ENCODE measurements at places on chromosomes 12 and 14.

DNA sequence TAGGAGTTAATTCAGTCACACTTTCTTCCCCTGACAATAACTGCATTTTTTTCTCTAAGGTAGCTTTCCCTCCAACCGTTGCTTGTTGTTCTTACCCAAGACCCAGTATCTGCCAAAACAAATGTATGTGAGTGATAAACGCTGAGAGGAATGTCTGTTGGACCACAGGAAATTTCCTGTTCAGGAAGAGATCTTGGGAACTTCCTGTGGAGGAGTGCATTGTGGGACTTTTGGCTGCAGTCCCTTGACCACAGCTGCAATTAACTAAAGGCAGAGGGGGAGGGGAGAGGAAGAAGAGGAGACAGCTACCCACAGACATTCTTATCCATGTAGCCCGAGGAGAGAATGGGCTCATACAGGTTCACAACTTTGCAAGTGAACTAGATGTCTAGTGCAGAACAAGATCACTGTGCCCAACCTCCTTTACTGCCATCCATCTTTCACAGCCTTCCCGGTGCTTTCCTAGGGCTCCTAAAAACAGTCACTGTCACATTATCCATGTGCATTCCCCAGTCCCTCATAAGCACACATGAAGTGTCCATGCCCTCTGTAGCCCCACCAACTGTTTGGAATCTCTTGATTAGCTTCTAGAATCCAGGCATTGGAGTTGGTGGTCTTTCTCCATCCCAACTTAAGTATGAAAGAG is 149.5 kb downstream of the ETV6 start:
- no peak for DNase-seq

- DNase-seq = no peak
These were observed 1.4 kb downstream of the CALCOCO1 start for GRCh38 chr12:53725824-53726223.

- DNase-seq = no peak
These were observed 547 bp upstream of the OR4K15 start for GRCh38 chr14:19974844-19975243.

GRCh38 chr14:29558516-29558915 is 369.1 kb downstream of the PRKD1 start:
- no peak for DNase-seq

DNA sequence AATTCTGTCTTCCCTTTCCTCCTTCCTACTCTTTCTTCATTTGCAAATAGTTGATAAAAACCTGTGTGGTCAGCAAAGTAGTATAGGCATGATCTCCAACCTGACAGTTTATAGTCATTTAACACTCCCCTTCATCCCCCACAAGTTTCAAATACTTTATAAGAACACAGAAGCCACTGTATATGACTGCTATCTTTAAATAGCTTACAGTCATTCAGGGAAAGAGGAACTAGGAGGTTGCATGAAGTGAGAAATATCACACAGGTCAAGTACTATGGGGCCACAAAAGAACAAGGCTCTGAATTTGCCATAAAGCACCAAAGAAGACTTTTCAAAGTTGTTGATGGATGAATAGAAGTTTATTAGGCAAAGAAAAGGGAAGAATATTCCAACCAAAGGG is 431.3 kb downstream of the NPAS3 start:
- DNase-seq = no peak

- DNase-seq = no peak
These were observed 5.7 kb downstream of the KRT73 start for GRCh38 chr12:52612431-52613383.

DNA sequence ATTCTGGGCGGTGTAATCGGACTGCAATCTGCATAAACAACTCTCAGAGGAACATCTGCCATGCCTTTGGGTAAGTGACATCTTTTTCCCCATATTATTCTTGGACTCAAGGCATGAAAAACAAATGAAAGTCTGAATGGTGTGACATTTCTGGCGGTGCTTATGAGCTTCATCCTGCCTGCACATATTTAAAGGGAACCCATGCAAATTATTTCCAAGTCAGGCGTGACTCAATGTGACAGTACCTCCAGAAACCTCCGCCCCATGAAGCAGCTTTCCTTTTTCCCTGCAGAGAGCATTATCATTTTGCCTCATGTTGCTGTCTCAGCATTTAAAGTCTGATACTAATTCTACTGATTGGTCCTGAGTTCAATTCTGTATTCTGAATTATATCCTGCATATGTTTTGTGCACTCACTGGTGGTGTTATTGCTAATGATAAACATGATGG is 585.4 kb downstream of the SNAPC1 start:
- DNase-seq = no peak

DNA sequence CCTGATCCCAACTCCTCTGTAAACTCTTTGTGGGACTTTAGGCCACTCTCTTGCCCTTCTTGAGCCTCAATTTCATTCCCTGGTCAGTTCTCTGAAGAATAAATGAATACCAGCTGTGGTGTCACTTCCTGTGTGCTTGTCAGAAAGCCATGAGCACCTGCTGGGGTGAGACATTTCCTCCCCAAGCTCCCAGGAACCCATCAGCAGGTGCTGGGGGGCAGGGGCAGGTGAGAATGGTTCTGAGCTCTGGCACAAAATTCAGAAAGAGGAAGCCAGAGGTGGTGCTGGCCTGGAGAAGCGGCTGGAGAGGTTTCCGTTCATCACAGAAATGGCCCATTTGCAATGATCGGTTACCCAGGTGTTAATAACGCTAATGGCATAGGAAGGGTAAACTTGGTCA is 14.9 kb downstream of the LHX5 start:
- DNase-seq = no peak

- DNase-seq = no peak
These were observed 32.3 kb upstream of the RAD51AP1 start for GRCh38 chr12:4506430-4506829.

DNA sequence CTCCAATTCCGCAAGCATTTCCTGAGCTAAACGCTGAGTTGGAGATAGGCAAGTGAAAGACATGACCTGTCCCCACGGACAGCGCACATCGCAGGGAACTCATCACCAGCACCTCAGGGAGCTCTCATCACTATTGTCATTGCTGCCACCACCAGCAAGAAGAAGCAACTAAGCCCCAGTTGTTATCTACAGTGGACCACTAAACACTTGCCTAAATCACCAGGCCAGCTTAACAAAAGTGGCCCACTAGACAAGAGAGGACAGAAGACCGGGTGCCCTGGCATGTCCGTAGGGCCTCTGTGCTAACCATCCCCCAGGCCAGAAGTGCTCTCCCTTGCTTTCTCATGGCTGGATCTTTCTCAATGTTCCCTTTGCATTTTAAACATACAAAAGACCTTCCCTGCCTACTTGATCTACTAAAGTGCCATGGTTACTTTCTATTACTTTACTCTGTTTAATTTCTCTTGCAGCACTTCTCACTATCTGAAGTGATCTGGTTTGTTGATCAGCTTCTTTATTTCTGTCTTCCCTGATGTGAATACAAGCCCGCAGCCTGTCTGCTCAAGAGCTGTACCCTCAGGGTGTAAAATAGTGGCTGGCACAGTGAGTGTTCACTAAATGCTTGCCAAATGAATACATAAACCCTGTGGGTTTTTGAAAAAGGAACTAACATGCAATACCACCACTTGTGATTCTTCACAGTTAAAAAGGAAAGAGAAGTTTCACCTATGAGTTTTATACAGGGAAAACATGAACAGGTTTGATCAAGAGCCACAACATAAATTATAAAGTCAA is 60.9 kb upstream of the RFLNA start:
- DNase-seq = no peak

DNA sequence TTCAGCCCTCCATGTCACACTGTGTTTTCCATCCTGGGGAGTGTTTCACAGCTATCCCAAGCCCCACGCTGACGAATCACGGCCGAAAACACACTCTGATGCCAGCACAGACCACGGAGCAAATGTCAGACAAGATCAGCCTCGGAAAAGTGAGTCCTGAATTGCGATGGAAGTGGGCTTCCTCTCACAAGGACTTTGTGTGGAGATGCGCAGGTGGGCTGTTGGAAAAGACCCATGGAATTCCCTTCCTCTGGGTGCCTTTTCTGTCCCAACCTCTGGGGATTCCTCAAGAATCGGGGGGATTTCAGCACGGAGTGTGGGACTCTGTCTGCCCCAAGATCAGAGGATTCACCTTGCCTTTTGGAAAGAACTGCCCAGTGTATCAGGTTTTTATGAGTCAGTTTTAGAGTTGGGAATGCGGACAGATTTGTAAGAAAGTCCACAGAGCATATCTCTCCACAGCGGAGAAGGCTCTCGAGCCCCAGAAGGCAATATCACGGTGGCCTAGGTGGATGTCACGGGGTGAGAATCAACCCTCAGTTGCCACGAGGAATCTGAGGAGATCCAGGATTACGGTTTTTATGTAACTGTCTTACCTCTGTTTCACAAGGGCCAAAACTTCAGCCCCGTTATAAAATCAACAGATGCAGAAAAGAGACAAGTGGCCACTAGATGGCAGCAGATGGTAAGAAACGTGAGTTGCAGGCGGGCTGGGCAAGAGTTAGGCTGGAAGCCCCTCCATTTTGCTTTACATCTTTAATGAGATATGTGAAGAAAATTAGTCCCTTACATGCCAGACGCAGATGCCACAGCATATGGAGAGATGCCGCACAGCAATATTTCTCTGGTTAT is 201.9 kb downstream of the DAD1 start:
- DNase-seq = peak; percentile 88

DNA sequence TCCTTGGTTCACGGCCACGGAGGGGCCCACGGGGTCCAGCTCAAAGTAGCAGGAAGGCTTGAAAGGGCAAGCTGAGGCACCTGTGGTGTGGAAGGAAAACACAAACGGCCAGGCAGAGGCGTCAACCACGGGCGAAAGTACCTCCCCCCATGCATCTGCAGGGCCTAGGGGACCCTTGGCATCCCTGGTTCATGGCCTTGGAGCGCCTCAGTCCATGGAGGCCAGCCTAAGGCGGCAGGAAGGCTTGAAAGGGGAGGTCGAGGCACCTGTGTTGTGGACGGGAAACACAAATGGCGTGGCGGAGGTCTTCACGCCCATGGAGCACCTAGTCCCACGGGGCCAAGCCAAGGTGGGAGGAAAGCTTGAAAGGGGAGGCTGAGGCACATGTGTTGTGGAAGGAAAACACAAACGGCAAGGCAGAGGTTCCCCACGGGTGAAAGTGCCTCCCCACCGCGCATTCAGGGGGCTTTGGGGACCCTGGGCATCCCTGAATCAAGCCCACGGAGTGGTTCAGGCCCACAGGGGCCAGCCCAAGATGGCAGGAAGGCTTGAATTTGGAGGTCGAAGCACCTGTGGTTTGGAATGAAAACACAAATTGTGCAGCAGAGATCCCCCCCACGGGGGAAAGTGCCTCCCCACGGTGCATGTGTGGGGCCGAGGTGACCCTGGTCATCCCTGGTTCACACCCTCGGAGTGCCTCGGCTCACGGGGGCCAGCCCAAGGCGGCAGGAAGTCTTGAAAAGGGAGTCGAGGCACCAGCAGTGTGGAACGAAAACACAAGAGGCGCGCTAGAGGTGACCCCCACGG is 380.8 kb downstream of the ALG10 start:
- no peak for DNase-seq

DNA sequence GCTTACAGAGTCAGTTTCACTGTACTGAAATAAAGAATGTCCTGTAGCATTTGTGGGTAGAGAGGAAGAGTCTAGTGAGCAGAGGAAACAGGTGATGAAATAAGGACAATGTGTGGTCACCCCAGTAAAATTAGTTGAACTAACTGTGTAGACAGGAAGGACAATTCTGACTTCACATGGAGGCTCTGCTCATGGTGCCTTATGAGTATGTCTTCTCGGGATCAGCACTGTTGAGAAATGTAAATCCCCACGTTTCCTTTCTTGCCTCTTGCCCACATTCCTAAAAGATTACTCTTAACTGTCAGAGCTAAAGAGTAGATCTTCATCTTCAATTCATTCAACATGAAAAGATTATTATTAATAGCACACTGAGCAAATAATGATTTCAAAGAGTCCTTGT is 113.2 kb upstream of the FLRT2 start:
- DNase-seq = no peak

DNA sequence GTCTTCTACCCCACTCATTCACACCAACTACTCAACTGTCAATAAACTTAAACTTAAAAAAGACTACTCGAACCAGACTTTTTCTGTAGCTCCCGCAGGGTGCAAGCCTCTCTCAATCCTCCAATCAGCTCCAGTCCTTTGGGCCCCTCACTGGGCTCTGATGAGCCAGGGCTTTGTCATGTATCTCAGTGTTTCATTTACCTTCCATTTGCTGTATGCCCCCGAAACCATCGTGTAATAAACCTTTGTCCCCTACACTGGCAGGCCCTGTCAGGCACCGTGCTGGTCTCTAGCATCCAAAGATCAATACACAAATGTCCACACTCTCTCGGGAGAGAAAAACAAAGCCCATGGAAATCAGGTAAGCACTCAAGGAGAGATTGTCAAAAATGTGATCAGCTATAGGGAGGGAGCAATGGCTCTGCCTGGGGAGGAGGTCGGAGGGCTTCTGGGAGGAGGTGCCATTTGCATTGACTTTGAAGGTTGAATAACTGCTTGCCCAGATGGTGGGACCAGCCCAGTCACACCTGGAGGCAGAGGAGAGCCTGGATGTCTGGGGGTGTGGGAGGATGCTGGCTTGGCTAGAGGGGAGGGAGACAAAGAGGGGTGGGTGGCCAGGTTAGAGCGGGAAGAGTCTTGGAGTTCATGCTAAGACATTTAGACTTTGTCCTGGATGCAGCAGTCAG is 42.1 kb upstream of the DICER1 start:
- DNase-seq = no peak

DNA sequence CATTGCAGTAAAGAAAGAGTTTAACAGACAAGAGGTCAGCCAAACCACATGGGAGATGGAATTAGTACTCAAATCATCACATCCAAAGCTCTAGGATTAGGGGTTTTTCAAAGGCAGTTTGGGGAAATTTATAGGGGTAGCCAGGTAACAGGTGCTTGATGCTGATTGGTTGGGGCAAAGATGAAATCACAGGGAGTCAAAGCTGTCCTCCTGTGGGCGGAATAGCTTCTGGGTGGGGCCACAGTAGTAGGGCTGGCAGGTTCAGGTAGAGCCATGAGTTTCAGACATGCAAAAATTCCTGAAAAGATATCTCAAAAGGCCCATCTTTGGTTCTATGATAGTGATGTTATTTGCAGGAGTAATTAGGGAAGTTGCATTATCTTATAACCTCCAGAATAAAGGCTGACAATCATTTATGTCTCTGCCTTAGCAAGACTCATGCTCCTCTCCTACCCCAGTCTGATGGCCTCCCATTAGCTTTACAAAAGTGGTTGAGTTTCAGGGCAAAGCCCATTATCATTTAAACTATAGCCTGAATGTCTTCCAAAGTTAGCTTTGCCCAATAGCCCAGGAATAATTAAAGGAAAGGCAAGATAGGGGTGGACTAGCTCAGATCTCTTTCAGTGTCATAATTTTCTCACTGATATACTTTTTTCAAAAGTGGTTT is 42.1 kb upstream of the CNTN1 start:
- DNase-seq = no peak

GRCh38 chr14:20632831-20633691 is 8.4 kb downstream of the OR6S1 start:
- DNase-seq = peak; percentile 81

DNA sequence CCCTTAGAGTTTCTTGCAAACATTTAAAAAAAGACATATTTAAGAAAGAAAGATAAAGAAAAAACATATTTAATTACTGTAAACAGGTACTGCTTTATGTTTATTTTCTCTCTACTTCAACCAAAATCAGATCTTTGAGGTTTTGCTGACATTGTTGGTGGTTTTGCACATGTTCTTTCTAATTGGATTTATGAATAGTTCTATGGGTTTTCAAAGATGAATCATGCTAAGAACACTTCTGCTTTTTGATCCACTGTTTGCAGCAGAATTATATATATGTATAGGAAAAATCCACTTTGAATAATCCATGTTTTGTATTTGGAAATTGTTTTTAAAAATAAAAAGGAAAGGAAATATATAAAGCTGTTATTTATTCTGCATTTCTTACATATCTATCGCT is 78.4 kb downstream of the FRMD6 start:
- DNase-seq = no peak
